Frontal cortex (tissue), 4 donors: ENCODE measurements at places on chromosomes 12 and 14.

DNA sequence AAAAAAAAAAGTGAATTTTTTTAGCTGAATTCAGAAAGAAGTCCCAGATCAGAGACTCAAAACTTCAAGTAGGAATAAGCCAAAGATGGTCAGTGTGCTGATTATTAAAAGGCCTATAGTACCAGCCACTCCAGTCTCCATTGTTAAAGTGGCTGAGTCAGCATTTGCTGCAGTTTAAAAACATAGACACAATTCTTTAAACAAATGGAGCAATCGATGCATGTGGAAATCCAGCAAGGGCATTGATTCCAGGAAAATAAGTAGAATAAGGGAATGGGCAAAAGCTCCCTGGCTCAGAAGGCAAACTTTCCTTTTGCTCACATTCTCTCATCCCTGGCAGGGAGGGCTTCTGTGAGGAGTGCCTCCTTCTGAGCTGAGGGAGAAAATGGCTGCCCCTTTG is 317.6 kb downstream of the LRIG3 start:
- DNase-seq = no peak

DNA sequence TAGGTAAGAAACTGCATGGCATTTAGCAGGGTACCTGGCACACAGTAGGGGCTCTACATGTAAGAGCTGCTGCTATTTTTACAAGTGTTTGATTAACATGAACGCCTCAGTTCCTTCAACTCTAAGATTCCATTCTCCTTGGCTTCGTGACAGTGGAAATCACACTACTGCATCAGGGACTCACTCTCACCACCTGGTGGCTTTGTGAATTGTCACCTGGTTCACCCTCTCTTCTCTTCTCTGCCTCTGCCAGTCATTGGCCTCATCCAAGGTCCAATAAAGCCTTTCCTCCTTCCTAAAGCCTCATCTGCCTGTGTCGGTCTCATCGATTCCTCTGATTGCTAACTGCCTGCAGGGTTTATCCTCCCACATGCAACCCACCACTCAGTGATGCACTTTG is 476.4 kb downstream of the VRK1 start:
- DNase-seq = no peak

GRCh38 chr14:102605029-102605428 is 12.6 kb downstream of the RCOR1 start:
- DNase-seq = no peak

DNA sequence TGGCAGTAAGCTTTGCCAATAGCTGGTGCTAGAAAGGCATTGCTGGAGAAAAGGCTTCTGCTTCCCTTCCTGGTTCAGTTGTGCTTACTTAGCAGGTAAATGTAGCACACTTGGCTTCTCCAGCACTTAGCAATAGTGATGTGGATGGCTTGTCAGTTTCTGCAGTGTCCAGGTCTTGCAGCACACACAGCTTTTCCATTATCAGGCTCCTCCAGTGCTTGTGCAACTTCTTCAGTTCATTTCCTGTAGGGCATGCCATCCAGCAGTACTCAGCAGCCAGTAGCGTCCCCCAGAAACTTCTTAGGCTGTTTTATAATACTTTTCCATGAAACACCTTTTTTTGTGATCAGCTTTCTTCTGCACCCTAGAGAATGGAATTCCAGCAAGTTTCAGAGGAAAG is 154.6 kb downstream of the SLC6A15 start:
- no peak for DNase-seq

DNA sequence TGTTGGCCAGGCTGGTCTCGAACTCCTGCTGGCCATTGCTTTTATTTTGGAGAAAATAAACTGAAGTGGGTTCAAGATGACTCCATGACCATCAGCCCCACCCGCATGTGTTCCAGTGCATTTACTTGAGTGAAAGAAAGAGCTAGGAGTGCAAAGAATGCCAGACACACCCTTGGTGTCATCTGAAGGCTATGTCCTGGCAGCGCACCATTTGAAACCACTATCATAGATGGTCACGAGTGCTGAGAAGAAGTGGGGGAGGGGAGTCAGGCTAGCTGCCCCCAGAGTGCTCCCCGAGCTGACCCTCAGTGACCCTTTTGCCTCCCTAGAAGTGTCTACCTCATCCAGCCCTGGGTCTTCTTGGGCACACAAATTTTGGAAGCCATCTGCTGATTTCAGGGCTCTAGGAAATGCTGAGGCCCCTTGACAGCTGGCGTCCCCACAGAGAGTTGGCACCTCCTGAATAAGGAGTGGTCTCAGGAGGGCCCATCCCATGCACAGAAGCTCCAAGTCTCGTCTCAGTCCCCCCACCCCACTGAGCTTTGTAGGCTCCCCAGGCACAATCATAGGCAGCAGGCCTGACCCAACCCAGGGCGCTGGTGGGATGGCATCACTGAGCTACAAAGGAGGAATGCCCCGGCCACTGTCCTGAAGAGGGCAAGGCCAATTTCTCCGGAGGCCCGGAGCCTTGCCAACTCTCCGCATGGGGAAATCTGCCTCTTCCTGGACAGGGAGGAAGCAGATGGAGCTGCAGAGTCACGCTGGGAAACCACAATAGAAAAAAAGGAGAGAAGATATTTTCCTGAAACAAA is 28.0 kb downstream of the PXN start:
- no peak for DNase-seq

- DNase-seq = no peak
Measured at GRCh38 chr14:104521816-104522745, 57.5 kb upstream of the C14orf180 start.

GRCh38 chr14:101395779-101396178 is 165.5 kb upstream of the DIO3 start:
- DNase-seq = no peak

DNA sequence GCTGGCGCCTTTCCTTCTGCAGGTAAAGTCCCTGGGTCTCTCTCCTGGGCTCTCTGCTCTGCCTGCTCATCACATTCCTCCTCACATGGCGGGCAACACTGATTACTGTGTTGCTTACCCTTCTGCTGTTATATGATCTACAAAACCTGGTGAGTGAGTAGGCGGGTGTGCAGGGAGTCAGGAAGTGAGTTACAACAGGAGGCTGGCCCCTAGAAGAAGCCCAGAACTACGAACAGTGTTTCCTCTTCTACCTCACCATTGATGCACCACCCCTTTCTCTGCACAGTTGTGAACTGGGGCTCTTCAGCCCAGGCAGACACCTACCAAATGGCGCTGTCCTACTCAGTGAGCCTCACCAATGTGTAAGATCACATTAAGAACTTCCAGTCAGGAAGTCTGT is 4.9 kb upstream of the KLHL33 start:
- no peak for DNase-seq

GRCh38 chr14:99519347-99519881 is 38.2 kb downstream of the CCNK start:
- DNase-seq = no peak

- DNase-seq = peak; percentile 56
Measured at GRCh38 chr14:52951681-52952554, 1.1 kb upstream of the FERMT2 start.

DNA sequence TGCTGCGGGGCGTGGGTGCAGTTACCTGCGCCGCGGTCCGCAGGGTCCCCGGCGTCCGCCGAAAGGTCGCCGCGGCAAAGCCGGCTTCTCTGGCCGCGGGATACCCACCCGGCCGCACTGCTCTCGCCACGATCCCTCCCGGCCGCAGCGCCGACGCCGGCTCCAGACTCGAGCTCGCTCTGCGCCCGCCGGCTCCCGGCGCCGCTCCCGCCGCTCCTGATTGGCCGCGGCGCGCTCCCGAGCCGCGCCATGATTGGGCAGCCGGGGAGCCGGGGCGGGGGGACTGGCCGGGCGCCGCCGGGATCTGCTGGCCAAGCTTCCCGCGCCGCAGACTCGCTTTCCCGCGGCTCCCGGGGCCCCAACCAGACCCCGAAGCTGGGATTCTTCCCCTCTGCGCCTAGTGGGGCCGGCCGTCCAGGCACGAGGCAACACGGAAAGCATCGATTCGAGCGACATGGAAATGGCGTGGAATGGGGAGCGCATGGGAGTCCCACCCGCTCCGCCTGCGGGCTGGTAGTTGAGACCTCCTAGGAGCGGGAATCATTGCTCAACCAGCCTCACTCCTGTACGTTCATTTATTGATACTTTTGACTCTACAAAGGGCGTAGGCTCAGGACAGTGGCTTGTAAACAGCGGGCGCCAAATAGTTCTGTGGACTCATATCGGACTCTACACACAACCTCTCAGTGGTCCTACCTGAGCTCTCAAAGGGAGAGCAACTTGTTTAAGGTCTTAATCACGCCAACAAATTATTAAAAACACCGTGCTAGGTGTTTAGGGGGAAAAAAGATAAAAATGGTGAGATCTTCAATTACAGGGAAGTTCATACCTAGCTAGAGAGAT is 36.4 kb upstream of the STON2 start:
- DNase-seq = peak; percentile 94

- DNase-seq = no peak
Measured at GRCh38 chr12:11805043-11805442, 155.6 kb downstream of the ETV6 start.

DNA sequence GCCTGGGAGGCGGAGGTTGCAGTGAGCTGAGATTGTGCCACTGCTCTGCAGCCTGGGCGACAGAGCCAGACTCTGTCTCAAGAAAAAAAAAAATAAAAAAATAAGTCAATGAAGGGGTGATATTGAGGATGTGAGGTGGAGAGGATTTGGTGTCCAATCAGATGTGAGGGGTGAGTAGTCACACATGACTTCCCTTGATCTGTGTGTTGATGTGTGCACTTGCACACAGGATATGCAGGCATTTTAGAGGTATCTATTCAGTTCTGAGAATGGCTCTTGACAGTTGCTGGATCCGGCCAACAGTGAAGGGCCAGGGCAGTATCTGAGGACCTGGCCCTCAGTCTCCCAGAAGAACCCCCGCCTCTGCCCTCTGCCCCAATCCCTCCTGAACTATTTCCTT is 7.8 kb upstream of the SP7 start:
- DNase-seq = no peak
